ENCODE measurements at places on chromosomes 5 and 9. TPM values are rescaled to one million over a fixed set of nuclear protein-coding genes. Genes with fewer than 3 reads are reported as not detected.

DNA sequence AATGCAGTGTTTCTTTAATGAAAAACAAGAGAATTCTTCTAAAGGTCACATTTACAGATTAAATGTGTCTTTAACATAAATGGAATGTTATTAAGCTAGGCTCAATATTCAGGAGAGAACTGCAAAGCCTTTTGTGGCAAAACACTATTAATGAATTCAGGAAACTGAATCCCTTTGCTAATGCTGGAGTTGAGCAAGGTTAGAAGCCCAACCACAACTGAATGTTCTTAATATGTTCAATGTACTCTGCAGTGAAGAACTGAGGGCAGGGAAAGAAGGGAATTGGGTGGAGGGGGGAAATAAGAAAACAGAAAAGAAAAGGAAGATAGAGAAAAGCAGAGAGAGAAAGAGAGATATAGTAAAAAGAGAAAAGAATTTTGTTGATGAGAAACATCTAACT lies 276.7 kb upstream of the TMEM161B start:
- no peak for DNase-seq
- H3K27ac ChIP-seq = no peak overlapping the region

SPINK4 gene
- not detected for total RNA-seq

DNA sequence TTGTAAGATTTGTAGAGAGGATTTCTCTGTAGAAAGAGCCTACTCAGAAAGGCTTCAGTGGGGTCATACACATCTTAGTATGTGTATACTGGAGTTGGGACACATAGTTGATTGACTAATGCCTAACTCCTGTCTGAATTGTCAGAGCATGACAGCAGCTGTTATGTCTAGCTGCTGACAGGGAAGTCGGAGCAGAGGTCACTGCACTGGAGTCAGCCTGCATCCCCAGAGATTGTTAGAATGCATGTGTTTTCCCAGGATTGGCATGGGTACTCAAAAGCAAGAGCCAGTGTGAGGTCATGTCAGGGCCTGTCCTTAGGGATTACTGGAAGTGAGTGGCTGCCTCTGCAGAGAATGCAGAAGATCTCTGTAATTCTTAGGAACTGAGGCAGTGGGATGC lies 82.7 kb downstream of the ITGA1 start:
- peaks cover 15% of the 10 kb centered on the region for H3K27me3 ChIP-seq
- no peak for DNase-seq

HRCT1 gene
- total RNA-seq = not detected

DNA sequence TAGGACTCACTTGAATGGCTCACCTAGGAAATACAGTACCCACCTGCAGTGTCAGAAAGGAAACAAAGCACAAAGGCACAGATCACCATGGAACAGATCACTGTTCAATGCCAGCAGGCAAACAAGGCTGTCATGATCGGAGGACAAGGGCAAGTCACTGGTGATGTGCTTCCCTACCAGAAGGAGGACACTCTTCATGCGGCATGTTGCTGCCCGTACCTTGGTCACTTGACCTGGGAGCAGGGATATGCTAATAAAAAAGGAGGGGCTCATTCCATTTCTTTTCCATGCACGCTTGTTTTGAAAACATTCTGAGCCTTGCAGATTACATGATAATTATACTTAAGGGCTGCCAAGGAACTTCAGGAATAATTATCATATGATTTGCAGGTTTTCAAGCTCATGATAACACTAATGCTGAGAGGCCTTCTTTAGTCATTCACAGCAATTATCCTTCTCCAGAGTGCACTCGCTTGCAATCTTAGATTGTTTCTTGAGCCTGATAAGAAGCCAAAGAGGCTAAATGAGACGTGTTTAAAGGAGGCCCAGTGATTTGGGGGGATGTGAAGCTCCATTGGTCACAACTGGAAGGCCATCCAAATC lies 36.1 kb upstream of the STARD4 start:
- H3K27ac ChIP-seq = no peak overlapping the region
- H3K36me3 ChIP-seq = no peaks in the 10 kb centered on the region
- no peak for DNase-seq
- H3K27me3 ChIP-seq = peaks cover 9% of the 10 kb centered on the region

- no peaks in the 10 kb centered on the region for H3K36me3 ChIP-seq
- H3K4me3 ChIP-seq = no peak overlapping the region
- no peaks in the 10 kb centered on the region for H3K4me1 ChIP-seq
- H3K27ac ChIP-seq = no peak overlapping the region
- H3K27me3 ChIP-seq = no peaks in the 10 kb centered on the region
These were observed 199.4 kb upstream of the ST8SIA4 start for GRCh38 chr5:101102506-101102905.

DNA sequence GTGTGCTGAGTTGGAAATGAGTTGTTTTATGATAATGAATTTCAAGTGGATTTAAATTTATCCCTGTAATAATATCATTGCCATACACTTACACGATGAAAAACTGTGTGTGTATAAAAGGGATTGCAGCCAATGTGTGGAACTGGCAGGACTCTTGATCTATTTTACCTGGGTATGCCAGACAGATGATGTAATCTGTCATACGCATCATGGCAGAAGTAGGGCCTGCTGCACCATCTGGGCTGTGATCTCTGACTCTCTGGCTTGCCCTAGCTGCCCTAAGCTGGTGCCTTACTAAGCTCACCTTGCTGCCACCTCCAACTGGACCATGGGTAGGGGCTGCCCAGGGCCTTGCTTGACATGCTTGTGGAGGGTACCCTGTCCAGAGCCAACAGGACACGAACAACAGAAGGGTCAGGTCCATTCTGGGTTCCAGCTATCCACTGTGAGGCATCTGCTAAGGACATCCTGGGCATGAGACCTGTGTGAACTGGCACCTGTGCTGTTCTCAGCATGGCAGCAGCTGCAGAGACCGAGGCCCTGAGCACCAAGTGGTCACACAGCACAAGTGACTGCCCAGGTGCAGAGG lies 184.2 kb downstream of the FSTL4 start:
- H3K27me3 ChIP-seq = peaks cover 21% of the 10 kb centered on the region
- H3K27ac ChIP-seq = no peak overlapping the region
- DNase-seq = no peak
- peaks cover 5% of the 10 kb centered on the region for H3K4me1 ChIP-seq

CDH10 gene
- total RNA-seq = not detected

OXCT1 gene
- total RNA-seq = 92.6 TPM

GRCh38 chr9:117266855-117267497 lies 147.9 kb downstream of the ASTN2 start:
- H3K4me3 ChIP-seq = no peak overlapping the region
- H3K27me3 ChIP-seq = no peaks in the 10 kb centered on the region
- H3K36me3 ChIP-seq = no peaks in the 10 kb centered on the region
- DNase-seq = no peak

PCDHB2 gene
- total RNA-seq = not detected
